ENCODE measurements at places on chromosomes 3 and 15.

- no peak for DNase-seq
These were observed 9.0 kb downstream of the CCK start for GRCh38 chr3:42257007-42257406.

DNA sequence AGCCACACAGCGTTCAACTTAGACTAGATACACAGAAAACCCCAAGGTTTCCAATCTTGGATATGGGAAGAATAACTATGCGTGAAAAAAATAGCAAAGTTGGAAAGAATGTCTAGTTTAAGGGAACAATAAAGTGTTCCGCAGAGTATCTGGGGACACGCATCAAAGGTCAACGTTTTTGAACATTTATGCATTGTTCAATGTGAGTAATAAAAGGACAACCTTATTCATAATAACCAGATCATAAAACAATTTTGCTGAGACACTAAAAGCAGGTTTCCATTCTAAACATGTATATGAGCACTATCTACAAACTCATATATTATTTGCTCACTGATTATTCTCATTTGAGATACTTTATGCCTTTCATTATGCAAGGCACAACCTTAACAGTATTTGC is 7.8 kb downstream of the ANO10 start:
- DNase-seq = no peak

GRCh38 chr3:144821583-144821982 is 850.0 kb downstream of the DIPK2A start:
- no peak for DNase-seq

- DNase-seq = no peak
These were observed 13.7 kb downstream of the ANXA2 start for GRCh38 chr15:60384053-60384452.

DNA sequence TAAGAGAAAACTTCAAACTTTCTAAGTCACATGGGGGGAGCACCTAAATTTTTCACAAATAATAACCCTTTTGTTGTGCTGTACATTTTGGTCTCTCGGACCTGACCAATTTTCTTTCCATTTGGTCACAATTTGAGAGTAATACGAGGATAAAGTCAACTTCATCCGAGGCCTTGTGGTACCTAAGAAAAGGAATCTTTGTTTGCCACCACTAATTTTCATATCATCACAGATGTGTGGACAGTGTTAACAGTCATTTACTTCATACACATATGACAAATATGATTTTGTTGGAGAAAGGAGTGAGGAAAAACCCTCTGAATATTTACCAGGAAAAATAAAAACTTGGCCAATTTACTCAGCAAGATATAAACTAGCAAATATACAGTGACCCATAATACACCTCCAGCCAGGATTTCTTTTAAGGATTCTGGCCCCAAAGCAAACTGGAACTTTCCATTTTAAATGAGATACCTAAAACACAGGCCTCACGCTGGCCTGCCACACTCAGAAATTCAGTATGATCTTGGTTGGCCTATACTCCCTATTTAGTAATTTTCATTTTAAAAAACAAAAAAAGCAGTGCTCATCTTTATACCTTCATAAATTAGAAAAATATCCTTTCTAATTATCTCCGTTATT is 40.7 kb downstream of the VGLL4 start:
- no peak for DNase-seq

- no peak for DNase-seq
These were observed 16.0 kb downstream of the SIAH2 start for GRCh38 chr3:150746791-150747590.

DNA sequence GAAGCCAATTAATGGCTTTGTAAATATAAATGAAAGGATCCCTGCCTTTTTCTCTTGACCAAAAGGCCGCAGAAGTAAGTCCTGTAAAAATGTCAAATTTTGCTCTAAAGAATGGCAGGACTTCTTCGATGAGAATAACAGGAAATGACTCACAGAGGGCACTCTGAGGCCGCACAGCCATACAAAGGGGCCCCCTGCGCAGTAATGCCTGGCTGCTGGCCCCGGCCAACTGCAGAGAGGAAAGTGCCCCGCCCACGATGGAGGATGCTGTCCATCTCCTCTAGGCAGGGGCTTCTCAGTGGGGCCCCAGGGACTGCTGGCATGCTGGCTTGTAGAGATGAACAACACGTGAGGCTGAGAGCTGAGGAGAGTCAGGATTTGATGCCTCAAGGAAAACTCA is 18.1 kb upstream of the SCN10A start:
- DNase-seq = peak; percentile 92

- peak; percentile 51 for DNase-seq
These were observed 3.4 kb downstream of the RNU6-1 start for GRCh38 chr15:67836477-67836876.

GRCh38 chr3:49801160-49801559 is 1.5 kb upstream of the CDHR4 start:
- no peak for DNase-seq

GRCh38 chr15:62107571-62108121 is 40.9 kb downstream of the C2CD4A start:
- DNase-seq = no peak

DNA sequence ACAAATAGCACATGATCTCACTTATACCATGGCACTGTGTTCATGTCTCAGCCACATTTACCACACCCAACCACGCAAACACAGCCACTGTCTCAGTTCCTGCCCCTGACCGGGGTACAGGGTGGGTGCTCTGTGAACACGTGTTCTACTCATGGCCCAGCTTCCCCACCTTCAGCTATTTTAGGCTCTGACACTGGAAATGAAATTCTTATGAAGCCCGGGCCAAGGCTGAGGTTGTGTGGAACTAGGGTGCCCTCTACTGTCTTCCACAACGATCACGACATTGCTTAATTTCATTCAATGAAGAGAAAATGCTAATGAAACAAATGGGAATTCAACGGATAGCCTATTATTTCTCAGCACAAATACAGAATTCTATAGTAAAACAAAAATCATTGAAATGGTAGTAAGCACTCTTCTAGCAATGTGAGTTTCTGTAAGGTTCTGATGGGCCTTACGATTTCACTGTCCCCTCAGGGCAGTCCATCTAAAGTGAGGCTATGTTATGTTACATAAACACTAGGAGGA is 2.1 kb upstream of the GABRA5 start:
- DNase-seq = peak; percentile 60

- no peak for DNase-seq
These were observed 11.4 kb downstream of the ENTPD3 start for GRCh38 chr3:40398346-40398745.

GRCh38 chr3:8324747-8325146 is 176.9 kb upstream of the LMCD1 start:
- peak; percentile 29 for DNase-seq

- no peak for DNase-seq
These were observed 211.8 kb downstream of the MCTP2 start for GRCh38 chr15:94443186-94443585.

DNA sequence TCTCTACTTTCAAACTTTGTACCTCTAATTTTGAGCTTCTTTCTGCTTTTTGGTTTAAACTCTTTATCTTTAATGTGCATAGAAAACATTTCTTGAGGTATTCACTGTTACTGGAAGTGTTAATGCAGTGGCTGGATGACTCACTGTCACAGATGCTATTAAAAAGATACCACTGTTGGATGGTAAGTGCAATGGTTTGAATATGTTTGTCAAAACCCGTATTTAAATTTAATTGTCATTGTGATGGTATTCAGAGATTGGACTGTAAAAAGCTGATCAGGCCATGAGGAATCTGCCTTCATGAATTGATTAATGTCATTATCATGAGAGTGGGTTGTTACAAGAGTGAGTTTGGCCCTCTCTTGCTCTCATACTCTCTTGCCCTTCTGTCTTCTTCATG is 70.6 kb downstream of the AP4E1 start:
- no peak for DNase-seq

GRCh38 chr3:17845026-17845812 is 102.8 kb upstream of the TBC1D5 start:
- DNase-seq = no peak

DNA sequence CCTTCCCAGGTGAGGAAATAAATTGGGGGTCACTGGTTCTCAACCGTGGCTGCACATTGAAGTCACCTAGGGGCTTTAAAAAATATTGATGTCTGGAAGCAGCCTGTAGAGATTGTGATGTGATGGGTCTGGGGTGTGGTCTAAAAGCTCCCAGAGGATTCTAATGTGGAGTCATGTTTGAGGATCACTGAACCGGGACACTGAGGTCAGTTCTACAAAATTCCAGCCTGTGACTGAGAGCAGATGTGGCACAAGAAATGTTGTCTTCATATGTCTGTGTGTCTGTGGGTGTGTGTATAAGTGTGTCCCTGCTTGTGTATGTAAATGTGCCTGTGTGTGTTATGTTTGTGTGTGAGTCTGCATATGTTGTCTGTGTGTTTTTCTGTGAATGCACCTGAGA is 79.9 kb downstream of the TLE3 start:
- DNase-seq = no peak

DNA sequence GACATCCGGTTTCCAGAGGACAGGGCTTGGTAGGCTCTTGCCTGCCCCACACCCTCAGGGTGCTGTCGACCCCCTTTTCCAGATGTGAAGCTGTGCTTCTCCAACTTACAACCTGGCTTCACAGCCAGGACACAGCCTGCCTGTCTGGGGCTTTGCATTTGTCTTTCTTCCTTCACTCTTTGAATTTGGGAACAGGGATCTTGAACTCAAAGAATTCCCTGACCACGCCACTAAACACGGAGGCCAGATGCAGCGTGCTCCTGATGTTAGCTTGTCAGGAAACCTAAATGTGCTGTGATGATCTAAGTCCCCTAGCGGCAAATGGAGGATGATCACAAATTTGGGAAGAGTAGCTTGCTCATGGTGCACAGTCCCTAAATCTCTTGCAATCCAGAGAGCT is 244.8 kb upstream of the RGMA start:
- DNase-seq = peak; percentile 21

GRCh38 chr15:75195766-75196241 is 5.9 kb upstream of the C15orf39 start:
- DNase-seq = no peak

DNA sequence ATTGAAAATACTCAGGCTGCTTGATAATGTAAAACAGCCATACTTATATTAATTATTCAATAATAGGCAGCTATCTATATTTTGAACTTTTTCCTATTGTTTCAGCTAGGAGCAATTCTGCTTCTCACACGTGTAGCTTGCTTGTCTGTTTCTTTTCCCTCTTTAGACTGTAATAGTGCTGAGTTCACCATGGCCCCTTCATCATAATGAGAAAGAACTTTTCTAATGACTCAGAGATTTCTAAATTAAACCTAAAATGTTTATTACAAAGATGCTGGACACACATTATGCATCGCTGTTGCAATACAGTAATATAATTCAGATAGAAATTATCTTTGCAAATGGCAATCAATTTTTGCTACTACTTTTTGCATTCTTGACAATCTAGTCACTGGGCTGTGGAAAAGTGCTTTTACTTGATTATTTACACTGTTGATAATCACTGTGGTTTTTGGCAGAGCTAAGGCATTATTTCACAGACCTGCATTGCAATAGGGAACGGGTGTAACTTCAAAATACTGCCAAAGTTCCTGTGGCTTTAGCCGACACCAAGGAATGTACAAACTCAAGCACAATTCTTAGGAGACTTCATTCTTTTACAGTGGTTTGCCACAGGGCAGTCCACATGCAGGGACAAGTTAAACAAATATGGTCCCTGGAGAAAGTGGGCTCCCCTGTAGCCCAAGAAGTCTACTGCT is 281.0 kb upstream of the TBL1XR1 start:
- no peak for DNase-seq

GRCh38 chr3:99481561-99481960 is 156.8 kb upstream of the COL8A1 start:
- DNase-seq = no peak

- DNase-seq = no peak
These were observed 176.4 kb upstream of the UBE2E1 start for GRCh38 chr3:23629181-23629894.

- DNase-seq = no peak
These were observed 293.1 kb downstream of the SUCLG2 start for GRCh38 chr3:67361323-67361722.

DNA sequence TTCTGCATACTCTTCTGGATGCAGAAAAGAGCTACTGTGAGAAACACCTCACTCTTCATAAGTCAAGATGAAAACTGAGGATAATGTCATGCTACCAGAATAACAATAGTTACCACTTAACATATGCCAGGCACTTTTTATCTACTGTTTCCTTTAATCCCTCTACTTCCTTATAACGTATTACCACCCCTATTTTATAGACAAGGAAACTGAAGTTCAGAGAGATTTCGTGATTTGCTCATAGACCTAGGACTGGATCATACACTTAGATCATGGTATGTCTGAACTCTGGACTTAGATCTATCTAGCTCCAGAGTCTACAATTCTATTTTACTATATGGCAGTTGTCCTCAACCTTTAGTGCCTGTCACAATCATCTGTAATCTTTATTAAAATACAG is 155.7 kb upstream of the TSPAN3 start:
- no peak for DNase-seq

DNA sequence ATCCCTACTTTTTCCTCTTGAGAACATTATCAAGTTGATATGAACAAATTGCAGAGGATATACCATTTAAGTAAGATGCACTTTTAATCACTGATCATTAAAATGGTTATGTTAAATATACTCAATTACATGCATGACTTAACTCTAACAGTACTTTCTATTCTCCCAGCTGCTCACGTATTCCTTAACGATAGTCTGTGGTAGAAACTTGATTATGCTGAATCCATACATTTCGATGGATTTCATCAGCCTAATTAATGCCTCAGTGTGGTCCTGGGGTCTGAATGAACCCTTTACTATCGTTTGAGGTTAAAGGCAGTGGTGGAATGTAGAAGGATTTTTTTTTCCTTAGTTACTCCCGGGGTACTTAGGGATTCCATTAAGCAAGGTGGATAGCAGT is 18.6 kb downstream of the SOX2 start:
- no peak for DNase-seq

GRCh38 chr3:73206030-73206429 is 144.6 kb downstream of the EBLN2 start:
- no peak for DNase-seq

DNA sequence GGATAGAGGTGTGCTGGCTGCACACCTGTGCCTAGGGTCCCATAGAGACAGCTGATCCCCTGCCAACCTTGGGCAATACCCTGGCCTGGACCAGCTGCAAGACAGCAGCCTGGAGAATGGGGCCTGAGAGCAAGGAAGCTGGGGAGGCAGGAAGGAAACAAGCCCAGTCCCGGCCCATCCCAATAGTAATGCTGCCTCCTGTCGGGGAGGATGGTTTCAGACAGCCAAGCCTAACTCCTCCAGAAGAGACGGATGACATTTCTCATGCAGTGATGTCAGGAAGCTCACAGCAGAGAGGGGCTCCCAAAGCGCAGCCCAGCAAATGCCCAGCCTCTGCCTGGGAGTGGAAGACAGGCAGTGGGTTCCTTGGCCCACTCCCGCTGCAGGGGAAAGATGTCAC is 408.8 kb downstream of the OCA2 start:
- DNase-seq = no peak

- DNase-seq = no peak
These were observed 65.6 kb upstream of the SLC6A1 start for GRCh38 chr3:10926811-10927521.

All from NB4 (cell line).